Activated CD8-positive, alpha-beta memory T cell treated with anti-CD3 and anti-CD28 coated beads, Interleukin-2, amount 10 ng/mL, durations not matched to agents 7 days and 5 days (primary cell): ENCODE measurements at places on chromosomes 3 and 15.

- DNase-seq, result no peak
These were observed 215.7 kb upstream of the FEZF2 start for GRCh38 chr3:62589078-62589477.

DNA sequence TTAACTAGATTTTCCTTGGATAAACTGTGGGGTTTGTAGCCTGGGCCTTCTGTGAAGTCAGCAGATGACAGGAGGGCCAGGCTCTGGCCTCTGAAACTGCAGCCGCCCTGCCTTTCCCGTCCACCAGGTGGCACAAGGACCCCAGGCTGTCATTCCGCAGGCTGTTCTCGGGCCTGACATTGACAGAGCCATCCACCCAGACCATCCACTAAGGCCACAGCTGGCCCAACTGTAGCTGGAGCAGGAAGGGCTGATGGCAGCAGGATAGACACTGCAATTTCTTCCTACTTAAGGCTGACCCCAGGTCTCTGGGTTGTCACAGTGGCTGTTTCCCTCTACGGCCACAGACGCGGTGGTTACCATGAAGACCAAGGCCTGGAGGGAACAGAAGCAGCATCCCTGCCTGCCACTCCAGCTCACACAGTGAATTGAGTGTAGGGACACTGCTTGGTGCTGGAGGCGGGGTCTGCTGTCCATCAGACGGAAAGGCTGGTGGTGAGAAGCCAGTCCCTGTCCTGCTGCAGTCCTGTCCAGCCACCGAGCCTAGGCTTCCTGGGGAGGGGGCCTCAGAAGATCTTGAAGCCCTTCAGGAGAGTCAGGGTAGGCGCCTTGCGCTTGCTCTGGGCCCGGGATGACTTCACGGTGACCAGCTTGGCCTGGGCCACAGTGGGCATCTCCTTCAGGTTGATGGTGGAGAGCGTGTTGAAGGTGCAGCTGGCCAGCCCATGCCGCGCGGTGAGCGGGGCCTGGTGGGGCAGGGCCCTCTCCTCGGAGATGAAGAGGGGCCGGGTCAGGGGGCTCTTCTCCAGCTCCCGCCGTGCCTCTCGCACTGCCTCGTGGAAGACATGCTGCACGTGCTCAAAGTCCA is 9.4 kb downstream of the SLC51B start:
- peak; percentile 76 for DNase-seq

DNA sequence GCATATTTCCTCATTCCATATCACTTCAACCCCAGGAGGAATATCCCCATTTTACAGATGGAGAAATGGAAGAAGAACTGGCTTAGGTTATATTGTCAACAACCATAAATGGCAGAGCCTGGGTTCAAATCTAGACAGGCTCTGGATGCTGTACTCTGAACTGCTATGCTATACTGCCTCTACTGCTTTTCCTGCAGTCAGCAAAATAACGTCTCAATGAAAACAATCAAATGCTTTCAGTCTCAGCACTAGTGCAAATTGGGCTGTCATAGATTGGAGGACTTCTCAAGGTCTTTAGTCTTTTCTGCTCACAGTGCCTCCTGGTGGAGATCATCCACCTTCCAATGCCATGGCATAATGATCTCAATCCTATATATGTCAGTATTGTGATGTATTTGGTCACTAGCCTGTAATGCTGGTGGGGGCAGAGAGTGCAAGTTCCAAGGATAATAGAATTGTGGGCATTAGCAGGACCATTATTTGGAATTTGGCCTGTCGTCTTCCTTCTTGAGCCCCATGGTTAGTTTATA is 285.0 kb downstream of the CLSTN2 start:
- no peak for DNase-seq

GRCh38 chr3:126525091-126525852 is 1.3 kb downstream of the CHST13 start:
- DNase-seq, result no peak

GRCh38 chr3:190083635-190084034 is 37.1 kb downstream of the P3H2 start:
- DNase-seq, result no peak
